Stimulated activated CD8-positive, alpha-beta memory T cell treated with anti-CD3 and anti-CD28 coated beads, Interleukin-15, amount 100 ng/mL, for 48 hours (primary cell): ENCODE measurements at places on chromosomes 12 and 14.

- DNase-seq: no peak
Measured at GRCh38 chr12:31300783-31301182, 25.2 kb downstream of the SINHCAF start.

GRCh38 chr12:92703786-92704185 lies 997 bp downstream of the PLEKHG7 start:
- no peak for DNase-seq

GRCh38 chr12:80059102-80059501 lies 40.2 kb upstream of the OTOGL start:
- no peak for DNase-seq

GRCh38 chr12:4506870-4507269 lies 31.8 kb upstream of the RAD51AP1 start:
- DNase-seq: no peak

DNA sequence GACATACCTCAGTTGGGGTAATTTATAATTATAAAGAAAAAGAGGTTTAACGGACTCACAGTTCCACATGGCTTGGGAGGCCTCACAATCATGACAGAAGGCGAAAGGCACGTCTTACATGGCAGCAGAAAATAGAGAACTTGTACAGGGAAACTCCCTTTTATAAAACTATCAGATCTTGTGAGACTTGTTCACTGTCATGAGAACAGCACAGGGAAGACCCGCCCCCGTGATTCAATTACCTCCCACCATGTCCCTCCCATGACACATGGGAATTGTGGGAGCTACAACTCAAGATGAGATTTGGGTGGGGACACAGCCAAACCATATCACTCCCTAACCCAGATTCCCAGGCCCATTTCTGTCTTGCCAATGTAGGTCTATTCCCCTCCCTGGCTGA lies 22.1 kb downstream of the MYO1H start:
- no peak for DNase-seq
